ENCODE measurements at places on chromosomes 5 and 9.
A peak's percentile ranks its signal among the peaks of the same experiment; 100 is the strongest.

GRCh38 chr5:136037001-136037705, 8.4 kb downstream of the TGFBI start:
- peak; percentile 89 for DNase-seq

GRCh38 chr5:156402387-156402921, 75.5 kb downstream of the SGCD start:
- DNase-seq: no peak

GRCh38 chr5:136749016-136749415, 383.7 kb upstream of the TRPC7 start:
- DNase-seq: peak; percentile 15

DNA sequence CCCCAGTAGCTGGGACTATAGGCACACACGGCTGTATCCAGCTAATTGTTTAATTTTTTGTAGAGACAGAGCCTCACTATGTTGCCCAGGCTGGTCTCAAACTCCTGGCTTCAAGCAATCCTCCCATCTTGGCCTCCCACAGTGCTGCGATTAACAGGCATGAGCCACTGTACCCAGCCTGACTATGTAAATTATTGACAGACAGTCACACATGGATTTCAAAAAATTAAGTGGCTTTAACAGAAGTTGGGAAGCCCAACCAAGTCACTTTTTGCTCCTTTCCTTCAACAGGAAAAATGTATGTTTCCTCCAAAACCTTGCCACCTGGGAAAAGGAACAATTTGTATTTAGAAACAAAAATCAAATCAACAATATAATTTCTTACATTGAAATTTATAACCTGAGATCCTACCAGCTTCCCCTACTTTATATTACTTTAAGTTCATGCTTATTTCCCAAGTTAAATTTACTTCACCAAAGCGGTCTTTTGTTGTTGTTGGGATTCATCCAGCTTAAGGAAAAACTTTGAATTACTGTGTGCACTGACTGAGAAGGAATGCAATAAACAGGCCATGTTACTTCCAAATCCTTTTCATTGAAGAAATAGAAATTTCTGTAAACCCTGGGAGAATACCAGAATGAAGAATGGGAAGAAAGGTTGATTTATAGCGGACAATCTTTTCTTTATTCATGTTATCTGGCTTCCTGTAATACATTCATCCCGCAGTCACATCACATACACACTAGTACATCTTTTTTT, 8.6 kb downstream of the PCA3 start:
- DNase-seq: no peak

DNA sequence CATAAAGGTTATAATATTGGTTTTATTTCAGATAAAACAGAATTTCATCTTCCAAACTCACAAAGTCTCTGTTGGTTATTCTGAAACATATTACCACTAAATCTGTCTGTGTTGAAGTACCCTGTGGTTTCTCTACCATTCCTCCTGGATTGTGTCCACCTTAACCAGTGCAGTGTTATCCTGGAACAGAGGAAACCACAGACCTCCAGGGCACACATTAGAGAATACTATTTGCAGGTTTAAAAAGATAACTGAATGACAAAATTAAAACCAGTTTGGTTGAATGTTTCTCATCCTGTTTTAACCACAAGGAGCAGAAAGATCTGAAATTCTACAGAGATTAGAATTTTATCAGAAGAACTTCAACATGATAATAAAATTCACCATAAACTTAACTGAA, 251.8 kb downstream of the CWC27 start:
- no peak for DNase-seq

DNA sequence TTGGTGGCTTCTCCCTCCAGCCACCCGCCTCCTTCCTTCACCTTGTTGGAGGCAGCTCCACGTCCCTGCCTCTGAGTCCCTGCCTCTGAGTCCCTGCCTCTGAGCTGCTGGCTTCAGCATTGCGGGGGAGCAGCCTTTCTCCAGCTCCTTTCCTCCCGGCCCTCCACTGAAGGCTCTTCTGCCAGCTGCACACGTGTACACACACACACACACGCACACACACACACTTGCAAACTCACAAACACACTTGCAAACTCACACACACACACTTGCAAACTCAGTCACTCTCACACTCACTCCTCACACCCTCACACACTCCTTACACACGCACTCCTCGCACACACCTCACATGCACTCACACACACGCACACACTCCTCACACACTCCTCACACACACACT, 45.1 kb downstream of the C9orf50 start:
- DNase-seq: no peak

DNA sequence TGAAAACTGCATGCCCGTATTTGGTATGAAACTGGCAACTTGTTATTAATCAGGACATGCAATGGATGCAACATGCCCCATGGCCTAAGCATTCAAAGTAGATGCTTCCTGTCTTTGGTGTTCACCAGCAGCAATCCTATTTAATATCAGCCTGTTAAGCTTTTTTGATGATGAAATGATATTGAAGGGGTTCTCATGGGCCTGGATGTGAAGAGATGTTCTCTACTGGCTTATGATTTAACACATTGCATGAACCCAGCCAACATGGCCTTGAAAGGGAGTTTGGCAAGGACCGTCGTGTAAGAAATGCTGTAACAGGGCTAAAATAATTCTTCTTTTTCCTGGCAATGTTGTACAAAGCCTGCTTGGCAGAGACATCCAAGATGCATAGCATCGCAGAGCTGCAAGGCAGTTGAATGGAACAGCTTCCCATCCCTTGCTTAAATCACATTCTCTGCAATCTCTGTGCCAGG, 111.2 kb downstream of the SMARCA2 start:
- no peak for DNase-seq

DNA sequence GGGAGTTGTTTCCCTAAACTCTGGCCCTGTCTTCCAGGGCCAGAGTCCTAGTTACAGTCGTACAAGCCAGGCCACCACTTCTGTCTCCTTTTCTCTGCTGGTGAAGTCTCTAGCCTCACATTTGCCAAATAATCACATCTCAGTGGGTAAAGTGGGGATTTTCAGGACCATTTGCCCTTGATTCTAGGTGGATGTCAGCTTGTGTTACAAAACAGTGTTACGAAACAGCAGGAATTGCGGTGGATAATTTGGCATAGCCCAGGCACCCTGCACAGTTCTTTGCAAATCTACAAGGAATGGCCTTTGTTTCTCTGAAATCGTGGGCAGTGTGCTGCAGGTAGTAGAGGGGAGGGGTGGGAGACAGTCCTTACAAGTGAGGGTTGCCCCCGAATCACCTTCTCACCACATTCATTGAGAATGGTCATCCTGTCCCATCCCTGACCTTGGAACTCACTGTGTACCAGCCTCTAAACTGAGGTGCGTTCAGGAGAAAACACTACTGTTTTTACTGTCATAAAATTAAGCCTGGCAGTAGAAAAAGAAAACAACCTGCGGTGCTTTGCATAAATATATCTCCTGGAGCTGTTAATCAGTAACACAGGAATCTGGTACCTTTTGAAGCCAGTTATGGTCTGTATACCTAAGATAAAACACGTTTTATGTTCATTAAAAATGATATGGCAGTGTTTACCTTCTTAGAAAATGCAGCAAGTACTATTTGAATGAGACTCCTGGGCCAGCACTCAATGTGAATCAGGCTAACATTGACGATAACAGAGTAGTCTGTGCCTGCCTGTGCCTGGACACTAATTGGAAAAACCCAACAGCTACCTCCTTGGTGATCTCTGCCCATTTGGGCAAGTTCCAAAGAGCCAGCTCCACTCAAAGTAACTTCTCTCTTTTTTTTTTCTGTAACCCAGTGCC, 44.3 kb downstream of the CYSTM1 start:
- DNase-seq: no peak

GRCh38 chr5:117207088-117207668, 632.6 kb upstream of the SEMA6A start:
- no peak for DNase-seq

DNA sequence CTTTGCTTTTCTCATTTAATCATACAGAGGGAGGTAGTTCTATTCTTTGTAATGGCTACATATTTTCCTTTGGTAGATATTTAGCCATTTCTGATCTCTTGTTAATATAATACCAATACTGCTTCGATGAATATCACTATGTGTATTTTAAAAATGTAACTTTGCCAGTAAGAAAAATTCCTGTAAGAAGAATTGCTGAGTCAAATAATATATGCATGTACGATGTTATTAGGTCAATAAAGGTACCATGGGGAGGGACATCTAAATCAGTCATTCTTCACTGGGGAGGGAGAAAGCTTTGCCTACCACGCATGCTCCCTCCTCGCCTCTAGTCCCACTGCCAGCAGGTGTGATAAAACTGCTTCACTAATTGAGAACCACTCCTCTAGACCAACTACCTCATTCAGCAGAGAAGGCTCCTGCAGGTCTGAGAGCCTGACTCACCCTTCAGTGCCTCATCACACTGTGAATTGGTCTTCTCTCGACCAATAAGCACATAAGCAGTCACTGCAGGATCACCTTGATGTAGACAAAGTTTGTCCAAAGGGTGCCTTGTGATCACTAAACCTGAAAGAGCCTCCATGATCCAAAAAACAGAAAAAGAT, 56.1 kb upstream of the TBCA start:
- no peak for DNase-seq

GRCh38 chr5:69024241-69024651, 69.6 kb upstream of the SLC30A5 start:
- peak; percentile 64 for DNase-seq

- DNase-seq: peak; percentile 3
Observed at GRCh38 chr5:126044111-126044668, 379.0 kb upstream of the GRAMD2B start.

GRCh38 chr9:20125727-20126126, 336.9 kb upstream of the SLC24A2 start:
- no peak for DNase-seq

GRCh38 chr5:125041798-125042197, 295.4 kb upstream of the ZNF608 start:
- no peak for DNase-seq

- DNase-seq: no peak
Observed at GRCh38 chr5:73825736-73826135, 199.7 kb downstream of the ARHGEF28 start.

GRCh38 chr5:149268928-149269557, 2.6 kb upstream of the AFAP1L1 start:
- DNase-seq: peak; percentile 96

- no peak for DNase-seq
Observed at GRCh38 chr9:135700525-135700924, 1.2 kb upstream of the SOHLH1 start.

- DNase-seq: peak; percentile 75
Observed at GRCh38 chr9:35820076-35820475, 5.2 kb upstream of the HINT2 start.

DNA sequence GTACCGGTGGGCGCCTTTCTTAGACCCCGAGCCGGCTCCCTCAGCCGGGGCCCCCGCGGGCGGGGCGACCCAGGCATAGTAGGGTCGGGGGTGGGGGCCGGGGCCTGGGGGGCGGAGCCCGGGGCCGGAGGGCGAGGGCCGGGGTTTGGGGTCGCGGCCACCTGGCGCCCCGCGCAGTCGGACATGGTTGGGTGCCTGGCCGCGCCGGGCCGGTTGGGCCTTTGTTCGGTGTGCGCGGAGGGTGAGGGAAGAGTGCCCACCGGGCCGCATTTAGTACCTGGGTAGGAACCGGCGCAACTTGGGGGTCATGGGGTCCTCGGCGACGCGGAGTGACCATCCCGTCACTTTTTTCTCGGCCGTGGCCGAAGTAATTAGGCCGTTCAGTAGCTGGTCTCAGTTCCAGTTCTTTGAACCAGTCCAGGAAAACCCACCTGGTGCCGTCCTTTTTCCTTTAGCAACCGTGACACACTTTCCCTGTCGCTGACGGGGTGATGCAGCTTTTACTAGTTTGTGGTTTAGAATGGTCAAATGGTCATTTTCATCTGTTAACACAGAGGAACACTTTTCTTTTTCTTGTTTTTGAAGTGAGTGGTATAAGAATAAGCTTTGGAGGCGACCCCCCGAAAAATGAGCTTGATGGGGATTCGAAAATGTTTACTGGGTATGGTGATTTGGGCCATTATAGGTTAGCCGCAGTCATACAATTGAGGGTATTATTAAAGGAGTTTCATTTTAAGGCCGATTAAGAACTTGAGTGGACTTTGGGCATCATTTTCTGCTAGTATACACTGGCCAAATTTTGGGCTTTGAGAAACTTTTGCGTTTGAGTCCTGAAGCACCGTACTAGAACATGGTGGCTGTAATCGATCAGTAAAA, 589 bp downstream of the CKS2 start:
- DNase-seq: no peak

DNA sequence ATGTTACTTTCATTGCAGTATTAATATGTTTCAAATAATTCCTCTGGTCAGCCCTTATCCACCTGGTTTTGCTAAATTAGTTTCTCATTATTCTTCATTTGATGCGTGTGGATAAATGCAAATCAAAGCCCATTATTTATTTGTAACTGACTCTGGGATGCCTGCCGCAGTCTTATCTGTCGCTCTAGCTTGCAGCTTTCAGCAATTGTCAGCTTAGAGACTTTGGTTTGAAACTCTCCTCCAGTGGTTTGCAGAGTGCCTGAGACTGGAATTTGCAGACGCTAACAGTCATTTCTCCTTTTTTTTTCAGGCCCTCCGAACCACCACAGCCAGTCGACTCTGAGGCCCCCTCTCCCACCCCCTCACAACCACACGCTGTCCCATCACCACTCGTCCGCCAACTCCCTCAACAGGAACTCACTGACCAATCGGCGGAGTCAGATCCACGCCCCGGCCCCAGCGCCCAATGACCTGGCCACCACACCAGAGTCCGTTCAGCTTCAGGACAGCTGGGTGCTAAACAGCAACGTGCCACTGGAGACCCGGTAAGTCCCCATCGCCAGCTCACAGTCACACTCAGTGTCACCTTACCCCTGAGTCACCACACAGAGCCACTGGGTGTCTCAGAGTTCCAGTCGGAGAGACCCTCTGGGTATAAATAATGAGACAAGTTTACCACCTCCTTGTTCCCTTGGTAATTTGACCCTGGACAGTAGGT, 339.0 kb upstream of the WWC1 start:
- DNase-seq: no peak

DNA sequence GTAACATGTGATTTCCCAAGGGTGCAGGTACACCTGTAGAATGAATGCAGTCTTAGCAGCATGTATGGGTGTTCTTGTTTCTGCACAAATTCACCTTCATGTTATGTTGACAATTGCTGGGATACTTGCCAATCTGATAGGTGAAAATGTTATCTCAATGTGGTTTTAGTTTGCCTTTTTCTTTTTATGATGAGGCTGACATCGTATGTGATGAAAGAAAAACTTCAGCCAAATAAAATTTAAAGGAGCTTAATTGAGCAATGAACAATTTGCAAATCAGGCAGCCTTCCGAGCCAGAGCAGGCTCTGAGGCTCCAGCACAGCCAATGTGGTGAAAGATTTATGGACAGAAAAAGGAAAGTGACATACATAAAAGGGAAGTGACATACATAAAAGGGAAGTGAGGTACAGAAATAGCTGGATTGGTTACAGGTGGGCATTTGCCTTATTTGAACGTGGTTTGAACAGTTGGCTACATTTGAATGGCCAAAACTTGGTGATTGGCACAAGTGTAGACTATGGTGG, 10.5 kb downstream of the TAL2 start:
- DNase-seq: no peak

GRCh38 chr5:93336330-93337110, 244.5 kb downstream of the NR2F1-AS1 start:
- no peak for DNase-seq

DNA sequence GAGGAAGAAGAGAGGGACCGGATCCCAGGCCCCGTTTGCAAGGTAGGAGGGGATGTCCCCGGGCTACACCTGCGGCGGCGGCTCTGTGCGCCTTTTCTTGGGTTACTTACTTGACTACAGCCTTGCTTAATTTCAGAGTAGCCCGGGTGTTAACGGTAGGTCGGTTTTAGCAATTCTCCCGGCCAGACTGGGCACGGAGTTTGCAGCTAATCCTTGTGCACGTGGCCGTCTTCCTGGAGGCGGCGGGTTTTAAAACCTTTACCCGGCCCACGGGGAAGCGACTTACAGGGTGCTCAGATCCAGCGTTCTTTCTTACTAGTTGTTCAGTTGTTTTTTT, 313 bp downstream of the BRIX1 start:
- DNase-seq: no peak

Data from PC-3 (cell line).